Astrocyte of the cerebellum (primary cell): ENCODE measurements at places on chromosomes 6 and 20.
A peak's percentile ranks its signal among the peaks of the same experiment; 100 is the strongest.

DNA sequence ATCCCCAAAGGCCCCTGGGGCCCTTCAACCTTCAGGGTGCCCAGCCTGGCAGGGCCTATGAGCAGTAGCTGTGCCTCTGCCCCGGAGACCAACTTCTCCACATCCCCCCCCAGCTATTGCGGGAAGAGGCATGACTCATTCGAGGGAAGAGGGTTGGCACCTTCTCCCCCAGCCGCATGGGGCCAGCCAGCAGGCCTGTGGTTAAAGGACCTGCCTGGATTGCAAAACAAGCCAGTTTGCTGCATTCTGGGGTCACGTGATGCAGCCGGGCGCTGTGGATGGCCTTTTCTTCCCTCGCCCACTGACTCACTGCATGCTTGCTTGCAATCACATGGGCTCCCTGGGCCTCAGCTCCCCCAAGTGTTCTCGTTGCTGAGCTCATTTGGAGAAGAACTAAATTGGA, 182.5 kb downstream of the MAFB start:
- DNase-seq, result peak; percentile 98

DNA sequence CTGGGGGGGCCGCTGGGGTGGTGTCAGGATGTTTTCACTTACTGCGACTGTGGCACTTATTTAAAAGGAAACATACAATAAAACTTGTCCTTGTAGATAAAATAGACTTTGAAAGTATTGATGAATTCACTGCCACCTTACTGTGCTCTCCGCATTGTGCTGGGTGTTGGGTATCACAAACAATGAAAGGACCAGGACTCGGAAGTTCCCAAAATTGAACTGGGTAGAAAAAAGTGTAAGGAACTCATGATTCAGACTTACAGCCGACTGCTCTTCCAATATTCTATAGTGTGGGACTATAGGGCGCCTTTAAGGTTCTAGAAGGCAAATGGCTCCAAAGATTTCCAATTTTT, 32.1 kb upstream of the ID4 start:
- DNase-seq, result no peak

- DNase-seq, result no peak
Measured at GRCh38 chr6:27584326-27584725, 111.4 kb upstream of the ZNF184 start.

GRCh38 chr6:134070271-134070670, 17.8 kb upstream of the SLC2A12 start:
- no peak for DNase-seq

DNA sequence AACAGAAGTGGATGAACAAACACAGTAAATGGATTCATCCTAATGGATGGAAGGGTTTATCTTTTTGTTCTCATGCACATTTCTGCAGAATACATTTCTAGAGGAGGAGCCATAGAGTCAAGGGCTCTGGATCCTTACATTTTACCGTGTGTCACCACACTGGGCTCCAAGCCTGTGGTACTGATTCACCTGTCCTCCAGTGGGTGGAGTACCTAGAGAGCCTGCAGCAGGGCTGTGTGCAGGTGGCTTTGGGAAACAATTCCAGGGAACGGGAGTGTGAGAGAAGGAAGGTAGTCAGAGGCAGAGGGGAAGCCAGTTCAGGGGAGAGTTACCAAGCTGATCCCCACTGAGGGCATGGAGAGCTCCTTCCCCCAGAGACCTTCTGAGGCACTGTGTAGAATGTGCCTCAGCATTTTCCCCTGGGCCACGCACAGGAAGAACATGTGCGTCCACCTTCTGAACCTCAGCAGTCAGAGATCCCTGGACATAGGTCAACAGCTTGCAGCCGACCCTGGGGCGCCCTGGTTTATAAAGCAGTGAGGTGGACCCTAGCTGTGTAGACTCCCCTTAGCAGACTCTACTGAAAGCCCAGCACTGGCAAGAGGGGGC, 85.3 kb upstream of the SLC22A23 start:
- no peak for DNase-seq

DNA sequence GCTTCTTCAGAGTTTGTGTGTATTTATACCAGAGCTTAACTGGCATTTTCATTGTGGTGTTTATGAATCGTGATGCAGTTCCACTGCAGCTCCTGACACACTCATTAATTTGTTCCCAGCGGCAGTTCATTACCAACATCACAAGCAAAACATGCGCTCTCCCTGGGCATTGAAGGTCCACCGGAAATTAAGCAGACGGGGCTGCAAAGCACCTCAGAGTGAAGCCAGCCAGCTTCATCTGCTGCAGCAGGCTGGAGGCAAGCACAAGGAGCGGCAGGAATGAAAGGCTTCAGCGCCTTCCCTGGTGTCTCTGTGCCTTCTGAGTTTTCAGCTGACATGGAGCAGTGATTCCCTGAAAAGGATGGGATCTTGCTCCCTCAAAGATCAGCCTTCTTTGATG, 246.0 kb upstream of the SPTLC3 start:
- DNase-seq, result no peak

- DNase-seq, result no peak
Measured at GRCh38 chr6:157604816-157605215, 218.2 kb upstream of the SNX9 start.

DNA sequence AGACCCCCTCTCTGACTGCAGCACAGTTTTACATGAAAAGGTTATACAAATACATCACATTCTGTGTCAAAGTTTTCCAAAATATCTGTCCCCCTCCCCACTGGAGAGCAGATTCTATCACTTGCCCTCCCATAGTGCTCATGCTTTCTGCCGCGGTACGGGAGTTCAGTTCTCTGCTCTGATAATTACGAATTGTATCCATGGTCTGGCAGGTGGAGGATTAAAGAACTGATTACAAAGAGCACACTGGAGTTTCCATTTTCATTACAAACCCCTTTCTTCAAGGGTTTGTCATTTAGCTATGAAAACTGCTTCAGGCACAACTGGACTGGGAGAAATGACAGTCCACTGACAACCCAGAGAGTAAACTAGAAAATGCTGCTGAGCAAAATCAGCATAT, 166.0 kb downstream of the PDSS2 start:
- DNase-seq, result no peak

- no peak for DNase-seq
Measured at GRCh38 chr6:103798166-103798565, 1061.6 kb downstream of the HACE1 start.

- DNase-seq, result no peak
Measured at GRCh38 chr6:131920656-131921055, 30.5 kb downstream of the CCN2 start.

GRCh38 chr20:584161-584970, 25.7 kb downstream of the TCF15 start:
- DNase-seq, result no peak

DNA sequence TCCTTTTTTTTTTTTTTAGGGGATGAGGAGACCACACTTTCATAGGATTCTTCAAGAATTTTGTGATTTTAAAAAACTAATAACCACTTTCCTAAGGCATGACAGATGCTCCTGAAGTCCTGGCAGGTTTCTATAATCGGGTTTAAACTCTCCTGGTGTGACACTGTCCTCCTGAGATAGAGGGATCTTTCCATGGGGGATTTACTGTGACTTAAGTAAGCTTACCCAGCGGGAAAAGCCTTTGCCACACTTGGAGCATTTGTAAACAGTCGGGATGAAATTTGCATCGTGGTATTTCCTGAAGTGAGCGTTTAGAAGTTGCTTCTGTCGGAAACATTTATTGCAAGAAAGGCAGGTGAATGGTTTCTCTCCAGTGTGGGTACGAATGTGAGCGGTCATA, 16.6 kb downstream of the CTCFL start:
- no peak for DNase-seq

DNA sequence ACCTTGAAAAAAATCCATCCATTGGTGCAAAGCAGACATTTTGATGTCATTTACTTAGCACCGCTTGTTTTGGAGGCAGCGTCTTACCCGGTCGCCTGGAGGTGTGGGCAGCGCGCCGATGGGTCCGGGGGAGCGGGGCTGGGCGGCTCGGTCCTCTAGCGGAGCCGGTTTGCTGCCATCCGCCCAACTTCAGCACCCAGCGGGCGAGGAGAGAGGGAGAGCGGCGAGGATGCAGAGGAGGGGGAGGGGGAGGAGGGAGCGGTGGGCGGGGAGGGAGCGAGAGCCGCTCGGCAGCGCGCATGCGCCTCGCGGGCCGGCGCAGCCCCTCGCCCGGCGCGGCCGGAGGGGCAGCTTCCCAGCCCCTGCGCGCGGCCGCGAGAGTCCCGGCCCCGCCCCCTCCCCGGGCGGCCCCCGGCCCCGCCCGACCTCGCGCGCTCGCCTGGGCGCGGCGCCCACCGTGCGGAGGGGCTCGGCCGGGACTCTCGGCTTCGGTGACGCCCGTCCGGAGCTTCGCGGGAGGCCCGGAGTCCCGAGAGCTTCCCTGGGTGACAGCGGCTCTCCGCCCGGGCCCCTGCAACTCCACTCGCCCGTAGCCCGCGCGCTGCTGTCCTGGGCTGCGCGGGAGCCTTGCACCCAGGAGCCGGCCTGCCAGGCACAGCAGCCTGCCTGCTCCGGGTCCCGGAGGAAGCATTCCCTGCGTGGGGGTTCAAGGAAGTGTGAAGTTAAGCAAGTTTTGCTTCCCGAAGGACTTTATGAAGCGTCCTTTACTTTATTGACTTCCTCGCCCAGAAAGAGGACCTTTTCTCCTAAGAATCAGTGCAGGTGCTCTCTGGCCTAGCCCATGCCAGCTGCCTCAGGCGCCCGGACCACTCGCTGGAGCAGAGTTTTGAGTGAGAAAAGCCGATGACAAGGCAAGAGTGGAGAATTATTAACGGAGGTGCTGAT, at the start of gene RGS17:
Gene RGS17 (minus strand): TSS at position 246 of the 945 bp plus-strand sequence. CDS start 87,264 bp downstream, outside the sequence.
- DNase-seq, result peak; percentile 32

- DNase-seq, result no peak
Measured at GRCh38 chr6:11318835-11319813, 86.7 kb upstream of the NEDD9 start.

DNA sequence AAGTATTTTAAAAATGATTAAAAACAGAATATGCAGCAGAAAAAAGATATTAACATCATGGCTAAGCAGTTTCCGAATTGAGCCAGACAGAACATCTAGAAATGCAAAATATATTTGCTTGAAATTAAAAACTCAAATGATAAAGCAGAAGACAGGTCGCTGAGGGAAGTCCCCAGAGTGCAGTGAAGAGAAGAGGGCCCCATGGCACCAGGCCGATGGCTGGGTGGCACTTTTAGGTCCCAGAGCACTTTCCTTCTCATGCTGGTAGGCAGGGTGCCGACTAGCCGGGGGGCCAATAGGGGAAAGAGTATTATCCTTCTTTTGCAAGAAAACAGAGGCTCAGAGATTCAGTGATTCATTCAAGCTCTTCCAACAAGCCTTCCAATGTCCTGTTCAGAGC, 58.9 kb downstream of the MYH7B start:
- no peak for DNase-seq

GRCh38 chr20:4190792-4191519, 175.6 kb upstream of the RNF24 start:
- DNase-seq, result no peak

- DNase-seq, result no peak
Measured at GRCh38 chr6:34909320-34909883, 20.3 kb downstream of the ANKS1A start.

DNA sequence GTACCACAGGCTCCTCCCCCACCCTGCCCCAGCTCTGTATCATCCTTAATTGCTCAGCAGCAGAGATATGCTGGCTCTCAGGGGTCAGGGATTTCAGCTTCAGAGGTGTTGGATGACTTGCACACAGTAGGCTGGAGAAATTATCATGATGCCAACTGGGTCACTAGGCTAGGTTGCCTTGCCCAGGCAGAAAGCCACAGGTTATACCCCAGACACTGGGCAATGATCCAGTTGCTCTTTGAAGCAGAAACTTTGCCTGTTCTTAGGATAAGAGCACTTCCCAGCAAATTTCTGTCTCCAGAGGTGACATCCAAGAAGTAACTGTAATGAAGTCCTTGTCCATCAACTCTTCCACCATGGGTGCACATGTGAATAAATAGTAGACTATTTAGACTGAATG, 38.3 kb upstream of the SCML4 start:
- no peak for DNase-seq

- DNase-seq, result no peak
Measured at GRCh38 chr6:140541288-140541687, 1166.8 kb upstream of the CITED2 start.

- DNase-seq, result no peak
Measured at GRCh38 chr6:109372130-109372529, 10.1 kb downstream of the CD164 start.

DNA sequence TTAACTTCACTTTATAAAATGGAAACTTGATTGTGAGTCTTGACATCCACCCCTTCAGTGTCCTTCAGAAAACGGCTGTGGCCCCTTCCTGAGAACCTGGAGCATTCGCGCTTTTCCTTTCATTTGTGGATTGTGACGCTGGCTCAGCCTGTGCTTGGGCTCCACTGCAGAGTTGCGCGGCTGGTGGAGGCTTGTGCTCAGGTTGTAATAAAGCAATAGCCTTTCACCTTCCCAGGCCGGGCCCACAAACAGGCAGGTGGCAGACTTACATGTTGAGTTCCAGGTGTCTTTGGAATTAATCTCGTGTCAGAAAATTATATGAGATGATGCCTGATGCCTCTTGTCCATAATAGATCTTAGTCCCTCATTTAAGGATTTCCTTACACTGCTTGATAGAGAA, 199.9 kb downstream of the CDH4 start:
- DNase-seq, result no peak

- peak; percentile 22 for DNase-seq
Measured at GRCh38 chr6:147222160-147222838, 18.1 kb downstream of the STXBP5 start.

DNA sequence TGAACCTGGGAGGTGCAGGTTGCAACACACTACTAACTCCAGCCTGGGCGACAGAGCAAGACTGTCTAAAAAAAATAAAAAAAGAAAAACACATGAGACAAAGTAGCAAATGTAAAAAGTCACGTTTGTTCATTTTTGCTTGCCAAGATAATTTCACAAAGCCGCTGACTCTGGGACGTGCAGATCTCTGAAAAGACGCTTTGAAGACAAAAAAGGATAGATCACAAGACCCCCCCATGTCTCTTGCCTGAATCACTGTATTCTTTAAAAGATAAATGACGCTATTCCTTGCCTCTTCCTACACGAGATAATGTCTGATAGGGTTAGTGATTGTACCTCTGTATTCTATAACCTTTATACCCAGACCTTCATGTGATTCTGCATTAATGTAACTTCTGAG, 23.3 kb upstream of the STXBP5 start:
- DNase-seq, result no peak
